ENCODE measurements at places on chromosomes 7 and 10. TPM values are rescaled to one million over a fixed set of nuclear protein-coding genes. Genes with fewer than 3 reads are reported as not detected.

DENND2A gene
- 1.4 TPM for total RNA-seq

TSPAN15 gene
- 3.1 TPM for total RNA-seq

GRCh38 chr7:140316165-140316661 lies 82.1 kb downstream of the SLC37A3 start:
- H3K27me3 ChIP-seq = no peaks in the 10 kb centered on the region
- DNase-seq = no peak
- H3K36me3 ChIP-seq = no peaks in the 10 kb centered on the region
- H3K4me1 ChIP-seq = peaks cover 6% of the 10 kb centered on the region
- peak overlapping the region; percentile 10 for H3K27ac ChIP-seq

CALCR gene
- total RNA-seq = not detected

SYT15 gene
- 1.3 TPM for total RNA-seq

DNA sequence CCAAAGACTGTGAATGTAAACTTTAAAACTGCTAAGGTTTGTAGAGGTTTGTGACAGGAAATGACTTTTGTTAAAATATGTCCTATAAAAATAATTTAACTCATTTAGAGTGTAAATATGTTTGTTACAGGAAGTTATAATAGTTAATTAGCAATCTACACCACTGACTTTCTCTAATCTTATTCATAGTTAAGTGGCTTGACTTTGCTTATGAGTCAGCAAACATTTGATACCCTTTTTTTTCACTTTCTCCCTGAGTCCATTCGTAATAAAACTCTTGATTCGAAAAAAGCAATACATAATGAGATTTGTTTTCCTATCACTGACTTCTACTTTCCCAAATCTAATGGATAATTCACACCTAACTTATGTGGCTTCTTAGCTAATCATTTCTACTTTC lies 317.7 kb upstream of the SEMA3C start:
- no peak for DNase-seq
- no peaks in the 10 kb centered on the region for H3K36me3 ChIP-seq
- no peaks in the 10 kb centered on the region for H3K4me1 ChIP-seq
- no peak overlapping the region for H3K4me3 ChIP-seq

ADO gene
- 7.5 TPM for total RNA-seq

TMEM139 gene
- total RNA-seq = 18.3 TPM

PIP gene
- not detected for total RNA-seq

DNA sequence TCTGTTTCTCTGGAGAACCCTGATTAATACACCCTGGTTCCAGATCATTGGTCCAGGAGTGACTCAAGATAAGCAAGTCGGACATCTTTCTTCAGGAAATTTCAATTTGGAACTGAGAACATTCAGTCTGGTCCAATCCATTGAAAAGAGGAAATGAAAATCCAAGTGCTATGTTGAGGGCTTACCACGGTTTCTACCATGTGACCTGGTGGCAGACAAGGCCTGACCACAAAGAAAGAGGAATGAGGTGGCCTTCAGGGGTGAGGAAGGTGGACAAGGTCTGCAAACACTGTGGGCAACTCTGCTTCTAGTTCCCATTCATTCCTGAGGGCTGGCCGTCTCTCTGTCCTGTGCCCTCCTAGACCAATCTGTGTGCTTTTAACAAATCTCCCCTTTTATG lies 149.2 kb upstream of the GHITM start:
- DNase-seq = no peak
- H3K4me1 ChIP-seq = no peaks in the 10 kb centered on the region
- H3K27ac ChIP-seq = no peak overlapping the region
- H3K4me3 ChIP-seq = no peak overlapping the region

DNA sequence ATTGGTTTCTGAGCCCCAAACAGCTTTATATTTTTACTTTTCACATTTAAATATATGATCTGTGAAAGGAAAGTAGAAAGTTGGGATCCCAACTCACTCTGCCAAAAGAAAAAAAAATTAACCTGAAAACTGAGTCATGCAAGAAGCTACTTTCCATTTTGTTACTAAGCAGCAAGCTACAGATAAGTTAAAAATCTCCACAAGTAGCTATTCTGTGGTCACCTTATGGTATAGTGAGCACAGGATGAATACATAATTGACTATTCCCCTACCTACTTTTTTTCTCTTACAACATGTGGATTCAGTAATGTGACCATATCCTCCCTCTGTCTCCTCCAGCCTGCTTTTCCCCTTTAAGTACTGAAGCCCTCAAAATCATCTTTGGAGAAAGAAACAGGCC lies 30.3 kb upstream of the CREB3L2 start:
- no peak overlapping the region for H3K27ac ChIP-seq
- H3K27me3 ChIP-seq = no peaks in the 10 kb centered on the region
- H3K4me1 ChIP-seq = no peaks in the 10 kb centered on the region

DNA sequence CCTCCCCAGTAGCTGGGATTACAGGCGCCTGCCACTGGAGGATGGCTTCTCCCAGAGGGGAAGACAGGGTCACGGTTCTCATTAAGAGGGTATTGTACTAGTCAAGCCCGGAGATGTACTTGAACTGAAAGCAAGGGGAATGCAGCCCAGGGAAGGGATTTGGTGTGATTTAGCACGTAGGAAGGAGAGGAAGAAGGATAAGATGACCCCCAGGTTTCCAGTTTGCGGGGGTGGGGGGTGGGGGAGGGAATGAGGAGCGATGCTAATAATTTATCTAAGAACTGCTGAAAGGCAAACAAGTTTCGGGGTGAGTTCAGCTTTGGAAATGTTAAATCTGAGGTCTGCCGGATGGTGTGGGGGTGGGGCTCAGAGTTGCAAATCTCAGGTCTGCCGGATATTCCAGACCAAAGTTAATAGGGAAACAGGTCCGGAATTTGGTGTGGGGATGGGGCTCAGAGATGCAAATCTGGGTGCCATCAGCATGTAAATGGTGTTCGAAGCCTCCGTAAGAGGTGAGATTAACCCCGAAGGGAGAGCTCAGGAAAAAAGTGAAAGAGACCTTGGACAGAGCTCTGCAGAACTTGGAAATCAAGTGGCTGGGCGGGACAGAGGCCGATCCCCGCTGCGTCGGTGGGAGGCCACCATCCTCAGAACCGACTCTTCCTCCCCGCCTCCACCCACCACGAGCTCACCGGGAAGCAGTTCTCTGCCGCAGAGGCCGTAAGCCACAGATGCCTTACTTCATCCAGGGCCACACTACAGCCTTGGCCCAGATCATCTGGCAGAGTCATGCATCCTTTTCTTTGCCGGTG lies 1.6 kb upstream of the SEPHS1 start:
- no peaks in the 10 kb centered on the region for H3K4me1 ChIP-seq
- H3K36me3 ChIP-seq = no peaks in the 10 kb centered on the region
- peak overlapping the region; percentile 83 for H3K4me3 ChIP-seq
- peak overlapping the region; percentile 77 for H3K27ac ChIP-seq

DNA sequence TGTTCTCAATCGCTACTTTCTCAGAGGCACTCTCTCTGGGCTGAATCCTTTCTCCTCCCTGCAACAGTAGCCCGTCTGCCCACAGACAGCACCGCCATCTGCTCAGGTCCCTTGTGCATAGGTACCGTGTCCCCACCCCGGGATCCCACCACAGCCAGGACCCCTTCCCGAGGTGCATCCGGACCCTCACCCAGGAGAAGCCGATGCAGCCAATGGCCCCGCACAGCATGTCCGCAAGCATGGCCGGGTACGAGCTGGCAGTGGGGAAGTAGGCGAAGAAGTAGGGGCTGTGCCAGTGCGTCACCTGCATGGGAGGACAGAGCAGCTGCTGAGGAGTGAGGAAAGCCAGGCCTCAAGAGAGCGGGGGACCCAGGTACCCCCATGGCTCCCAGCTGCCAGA lies 25.5 kb downstream of the DDC start:
- H3K4me3 ChIP-seq = no peak overlapping the region
- no peaks in the 10 kb centered on the region for H3K4me1 ChIP-seq
- H3K27ac ChIP-seq = no peak overlapping the region
- DNase-seq = no peak

GIMAP6 gene
- 10.2 TPM for total RNA-seq
